ENCODE measurements at places on chromosomes 13 and 19.

- no peak for DNase-seq
Measured at GRCh38 chr13:34591900-34592529, 350.1 kb upstream of the NBEA start.

DNA sequence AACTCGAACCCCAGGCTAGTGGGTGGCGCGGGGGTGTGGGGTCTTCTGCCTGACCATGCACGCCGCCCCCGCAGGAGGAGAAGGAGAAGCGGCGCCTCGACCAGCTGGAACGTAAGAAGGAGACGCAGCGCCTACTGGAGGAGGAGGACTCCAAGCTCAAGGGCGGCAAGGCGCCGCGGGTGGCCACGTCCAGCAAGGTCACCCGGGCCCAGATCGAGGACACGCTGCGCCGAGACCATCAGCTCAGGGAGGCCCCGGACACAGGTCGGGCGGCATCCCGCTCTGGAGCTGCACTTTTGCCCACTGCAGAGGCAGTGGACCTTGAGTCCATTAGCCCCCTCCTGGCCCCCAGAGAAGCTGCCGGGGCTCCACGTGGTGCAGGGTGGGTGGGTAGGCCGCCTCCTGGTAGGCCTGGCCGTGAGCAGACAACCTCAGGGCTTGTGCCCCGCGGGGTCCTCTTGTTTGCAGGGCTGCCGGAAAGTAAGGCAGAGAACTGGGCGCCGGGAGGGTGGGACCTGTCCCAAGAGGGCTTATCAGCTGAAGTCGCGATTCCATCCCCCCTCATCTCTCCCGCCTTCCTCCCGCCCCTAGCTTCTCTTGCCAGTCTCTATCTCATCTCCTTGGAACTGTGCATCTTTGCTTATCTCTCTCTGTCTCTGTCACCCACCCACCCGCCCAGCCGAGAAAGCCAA is 9.9 kb downstream of the CCDC124 start:
- no peak for DNase-seq

DNA sequence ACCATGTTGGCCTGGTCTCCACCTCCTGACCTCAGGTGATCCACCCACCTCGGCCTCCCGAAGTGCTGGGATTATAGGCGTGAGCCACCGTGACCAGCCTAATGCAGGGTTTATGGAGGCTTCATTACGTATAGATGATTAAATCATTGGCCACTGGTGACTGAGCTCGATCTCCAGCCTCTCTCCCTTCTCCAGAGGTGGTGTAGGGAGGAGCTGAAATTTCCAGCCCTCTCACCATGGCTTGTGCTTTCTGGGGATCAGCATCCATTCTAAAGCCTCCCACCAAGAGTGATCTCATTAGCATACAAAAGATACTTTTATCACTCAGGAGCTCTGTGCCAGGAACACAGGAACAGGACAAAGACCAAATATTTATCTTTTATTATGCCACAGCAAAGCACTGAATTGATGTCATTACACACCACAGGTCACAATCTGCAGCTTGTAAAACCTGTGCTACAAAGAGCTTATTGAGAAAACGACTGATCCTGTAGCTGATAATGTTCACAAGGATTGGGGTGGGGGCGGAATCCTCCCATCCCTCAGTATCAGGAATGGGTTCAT is 32.4 kb downstream of the RHPN2 start:
- DNase-seq = no peak

- no peak for DNase-seq
Measured at GRCh38 chr13:25153736-25154135, 18.4 kb downstream of the AMER2 start.

DNA sequence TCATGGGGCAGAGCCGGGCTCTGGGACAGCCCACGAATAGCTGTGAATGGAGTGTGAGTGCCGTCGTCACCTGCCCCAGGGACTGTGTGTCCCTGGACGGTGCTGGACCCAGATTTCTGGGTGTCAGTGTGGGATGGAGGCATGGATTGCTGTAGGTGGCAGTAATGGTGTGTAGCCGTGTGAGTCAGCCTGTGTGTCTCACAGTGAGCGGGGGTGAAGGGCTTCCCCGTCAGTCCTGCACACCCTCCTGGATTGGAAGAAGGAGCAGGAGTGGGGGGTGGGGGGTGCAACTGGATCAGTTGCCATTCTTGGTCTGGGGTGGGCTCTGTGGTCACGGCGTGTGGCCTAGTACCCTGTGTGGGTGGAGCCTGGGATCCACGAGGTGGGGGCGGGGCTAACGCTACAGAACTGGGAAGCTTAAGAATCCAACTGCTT is 6.5 kb upstream of the LTBP4 start:
- DNase-seq = no peak

GRCh38 chr13:110507678-110508381 is 53.7 kb downstream of the RAB20 start:
- DNase-seq = no peak

- DNase-seq = peak; percentile 63
Measured at GRCh38 chr19:49677901-49678674, 1.0 kb downstream of the PRMT1 start.

DNA sequence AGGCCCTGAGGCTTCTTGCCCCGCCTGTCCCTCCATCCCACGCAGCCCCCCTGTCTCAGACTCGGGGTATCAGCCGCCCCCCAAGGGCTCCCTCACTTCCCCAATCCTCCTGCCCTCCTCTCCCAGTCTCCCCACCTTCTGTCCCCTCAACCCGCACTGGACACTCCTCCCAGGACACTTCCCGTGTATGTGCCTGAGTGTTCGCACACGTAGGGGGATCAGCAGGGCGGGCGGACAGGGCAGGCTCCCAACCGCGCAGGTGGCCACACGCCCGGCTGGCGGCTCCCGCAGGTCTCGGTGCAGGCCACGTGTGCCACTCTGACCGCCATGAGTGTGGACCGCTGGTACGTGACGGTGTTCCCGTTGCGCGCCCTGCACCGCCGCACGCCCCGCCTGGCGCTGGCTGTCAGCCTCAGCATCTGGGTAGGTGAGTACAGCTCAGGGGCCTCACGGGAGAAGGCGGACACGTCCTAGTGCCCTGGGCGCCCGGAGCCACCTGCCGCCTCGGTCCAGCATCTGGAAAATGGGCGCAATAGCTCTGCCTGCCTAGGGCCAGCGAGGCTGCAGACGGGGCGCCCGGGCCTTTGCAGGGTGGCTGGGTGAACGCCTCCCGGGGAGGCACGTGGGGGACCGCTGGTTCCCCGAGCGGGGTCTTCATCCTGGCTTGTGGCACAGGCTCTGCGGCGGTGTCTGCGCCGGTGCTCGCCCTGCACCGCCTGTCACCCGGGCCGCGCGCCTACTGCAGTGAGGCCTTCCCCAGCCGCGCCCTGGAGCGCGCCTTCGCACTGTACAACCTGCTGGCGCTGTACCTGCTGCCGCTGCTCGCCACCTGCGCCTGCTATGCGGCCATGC is 2.3 kb downstream of the KISS1R start:
- DNase-seq = no peak

DNA sequence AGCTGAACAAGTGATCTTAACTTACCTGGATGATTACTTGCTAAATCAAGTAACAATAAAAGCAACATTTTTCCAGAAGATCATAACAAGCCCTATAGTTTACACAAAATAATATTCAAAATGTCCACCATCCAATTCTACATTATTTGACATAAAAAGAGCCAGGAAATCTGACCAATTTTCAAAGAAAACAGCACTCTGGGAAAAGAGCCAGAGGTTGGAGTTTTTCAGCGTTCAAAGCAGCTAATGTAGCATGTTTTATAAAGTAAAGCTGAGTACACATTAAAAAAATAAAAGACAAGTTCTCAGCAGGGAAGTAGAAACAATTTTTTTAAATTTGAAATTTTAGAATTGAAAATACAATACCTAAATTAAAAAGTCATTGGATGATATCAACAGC is 62.6 kb downstream of the UFM1 start:
- no peak for DNase-seq

GRCh38 chr13:31909864-31910551 is 121.6 kb upstream of the FRY start:
- DNase-seq = no peak

GRCh38 chr19:10259162-10259905 is 7.3 kb downstream of the MRPL4 start:
- DNase-seq = peak; percentile 28

DNA sequence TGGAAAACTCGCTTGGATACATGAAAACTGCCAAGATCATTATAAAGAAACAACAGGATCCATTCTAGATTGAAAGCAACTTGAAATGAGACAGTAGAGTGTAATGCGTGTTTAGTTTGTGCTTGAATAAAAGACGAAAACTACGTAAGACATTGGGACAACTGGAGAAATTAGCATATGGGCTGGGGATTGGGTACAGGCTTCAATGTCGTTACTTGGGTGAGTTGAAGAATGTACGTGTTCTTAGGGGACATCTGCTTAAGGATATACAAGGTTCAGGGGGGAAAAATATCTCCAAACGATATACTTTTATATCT is 471 bp upstream of the ERVK3-1 start:
- DNase-seq = no peak

DNA sequence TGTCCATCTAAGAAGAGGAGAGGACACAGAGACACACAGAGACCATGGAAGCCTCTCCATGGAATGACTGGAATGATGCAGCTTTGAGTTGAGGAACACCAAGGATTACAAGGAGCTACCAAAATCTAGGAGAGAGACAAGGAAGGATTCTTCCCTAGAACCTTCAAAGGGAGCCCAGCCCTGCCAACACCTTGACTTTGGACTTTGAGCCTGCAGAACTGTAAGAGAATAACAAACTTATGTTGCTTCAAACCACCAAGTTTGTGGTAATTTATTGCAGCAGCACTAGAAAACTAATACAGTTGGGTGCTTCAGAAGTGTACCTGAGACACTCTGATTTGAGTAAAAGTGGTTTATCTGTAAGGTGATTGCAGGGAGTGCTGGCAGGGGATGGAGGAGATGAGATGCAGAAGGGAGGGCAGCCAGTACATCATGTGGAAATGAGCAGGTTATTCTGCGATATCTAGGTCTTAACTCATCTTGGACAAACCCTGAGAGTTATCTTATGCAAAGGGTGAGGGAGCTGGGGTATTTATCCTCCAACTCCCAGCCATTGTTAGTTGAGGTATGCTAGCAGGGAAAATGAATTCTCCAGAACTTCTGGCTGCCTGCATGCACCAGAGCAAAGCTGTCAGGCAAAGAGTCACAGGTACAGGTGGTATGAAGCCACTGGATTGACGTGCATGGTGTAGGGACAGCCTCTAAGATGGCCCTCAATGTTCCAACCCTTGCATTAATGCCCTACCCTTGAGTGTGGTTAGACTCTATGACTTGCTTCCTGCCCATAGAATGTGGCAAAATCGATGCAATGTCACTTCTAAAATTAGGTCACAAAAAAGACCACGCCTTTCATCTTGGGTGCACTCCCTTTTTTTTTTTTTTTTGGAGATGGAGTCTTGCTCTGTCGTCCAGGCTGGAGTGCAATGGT is 31.3 kb upstream of the ADGRL1 start:
- DNase-seq = no peak

GRCh38 chr19:15506074-15506571 is 2.2 kb upstream of the CYP4F22 start:
- DNase-seq = no peak

- DNase-seq = no peak
Measured at GRCh38 chr19:19427944-19428343, 22.5 kb downstream of the GATAD2A start.

- no peak for DNase-seq
Measured at GRCh38 chr13:112467236-112467635, 91.1 kb downstream of the SPACA7 start.

- no peak for DNase-seq
Measured at GRCh38 chr13:104586051-104586746, 1520.0 kb upstream of the SLC10A2 start.

DNA sequence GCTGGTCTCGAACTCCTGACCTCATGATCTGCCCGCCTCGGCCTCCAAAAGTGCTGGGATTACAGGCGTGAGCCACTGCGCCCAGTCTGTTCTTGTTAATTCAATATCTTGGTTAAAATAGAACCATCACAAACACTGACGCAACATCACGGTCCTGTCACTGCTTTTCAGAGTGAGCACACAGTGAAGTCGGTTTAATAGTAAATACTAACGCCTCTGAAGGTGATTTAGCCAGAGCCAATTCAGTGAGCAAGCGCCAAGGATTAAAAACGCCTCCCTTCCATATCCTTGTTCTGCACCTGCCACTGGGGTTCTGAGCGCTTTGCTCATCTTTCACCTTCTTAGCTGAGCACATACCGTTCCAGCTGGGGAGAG is 30.3 kb downstream of the LAMP1 start:
- DNase-seq = no peak

- no peak for DNase-seq
Measured at GRCh38 chr13:48733739-48734335, 80.1 kb downstream of the CYSLTR2 start.

- no peak for DNase-seq
Measured at GRCh38 chr13:50306156-50306555, 290.9 kb downstream of the KCNRG start.

GRCh38 chr19:35236638-35237400 is 8.3 kb upstream of the FAM187B start:
- DNase-seq = no peak

GRCh38 chr13:34208336-34208735 is 390.4 kb downstream of the RFC3 start:
- DNase-seq = no peak

GRCh38 chr19:51128227-51128626 is 3.5 kb downstream of the SIGLEC9 start:
- no peak for DNase-seq

- DNase-seq = no peak
Measured at GRCh38 chr13:46134961-46135522, 30.2 kb upstream of the CPB2 start.

- DNase-seq = no peak
Measured at GRCh38 chr13:42176294-42176693, 95.7 kb upstream of the AKAP11 start.

GRCh38 chr13:48318377-48318811 is 14.8 kb downstream of the RB1 start:
- no peak for DNase-seq

DNA sequence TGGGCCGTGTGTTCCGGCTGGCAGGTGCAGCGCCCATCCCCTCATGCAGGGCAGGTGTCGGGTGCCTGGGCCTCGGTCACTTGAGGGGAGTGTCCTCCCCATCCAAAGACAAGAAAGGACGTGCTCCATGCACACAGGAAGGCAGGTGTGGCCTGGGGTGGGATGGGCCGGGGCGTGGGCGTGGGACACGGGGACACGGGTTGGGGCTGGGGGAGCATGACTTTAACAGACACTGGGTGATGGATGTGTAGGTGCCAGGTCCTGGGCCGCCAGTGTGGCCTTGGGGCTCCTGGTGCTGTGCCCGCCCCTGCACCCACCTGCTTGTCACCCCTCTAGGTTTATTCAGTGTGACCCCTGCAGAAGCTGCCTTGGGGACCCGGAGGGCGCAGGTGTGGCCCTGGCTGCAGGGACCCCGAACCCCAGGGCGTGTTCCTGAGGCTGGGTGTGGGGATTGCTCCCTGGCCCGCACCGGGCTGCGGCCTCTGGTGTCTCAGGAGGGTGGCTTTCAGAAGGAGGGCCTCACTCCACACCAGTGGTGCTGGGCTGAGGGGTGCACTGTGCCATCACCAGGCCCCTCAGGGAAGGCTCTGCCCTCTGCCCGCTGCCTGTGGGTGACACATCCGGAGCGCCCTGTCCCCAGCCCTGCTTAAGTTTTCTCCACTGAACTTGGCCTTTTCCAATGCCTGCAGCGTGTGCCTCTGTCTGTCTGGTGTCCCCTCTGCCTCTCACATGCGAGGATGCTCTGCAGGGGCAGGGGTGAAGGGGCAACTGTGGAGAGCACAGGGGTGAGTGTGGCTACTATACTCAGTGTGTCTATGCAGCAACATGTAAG is 5.2 kb downstream of the TMEM255B start:
- DNase-seq = no peak

All from hypothalamus (tissue), 51 donors.